ENCODE measurements at places on chromosomes 6 and 20.

- no peak for DNase-seq
Measured at GRCh38 chr6:91181416-91181815, 594.5 kb upstream of the MAP3K7 start.

DNA sequence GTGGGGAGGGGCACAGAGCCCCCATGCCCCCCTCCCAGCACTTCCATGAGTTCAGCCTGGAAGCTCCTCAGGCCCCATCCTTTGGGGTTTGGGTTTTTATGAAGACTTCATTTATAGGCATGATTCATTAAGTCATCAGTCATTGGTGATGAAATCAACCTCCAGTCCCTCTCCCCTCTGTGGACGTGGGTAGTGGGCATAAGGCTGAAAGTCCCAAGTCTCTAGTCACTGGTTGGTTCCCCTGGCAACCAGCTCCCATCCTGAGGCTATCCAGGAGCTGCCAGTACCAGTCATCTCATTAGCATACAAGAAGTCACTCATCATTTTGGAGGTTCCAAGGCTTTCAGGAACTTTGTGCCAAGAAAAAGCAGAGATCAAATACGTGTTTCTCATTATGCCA is 9.2 kb downstream of the TGM3 start:
- no peak for DNase-seq

DNA sequence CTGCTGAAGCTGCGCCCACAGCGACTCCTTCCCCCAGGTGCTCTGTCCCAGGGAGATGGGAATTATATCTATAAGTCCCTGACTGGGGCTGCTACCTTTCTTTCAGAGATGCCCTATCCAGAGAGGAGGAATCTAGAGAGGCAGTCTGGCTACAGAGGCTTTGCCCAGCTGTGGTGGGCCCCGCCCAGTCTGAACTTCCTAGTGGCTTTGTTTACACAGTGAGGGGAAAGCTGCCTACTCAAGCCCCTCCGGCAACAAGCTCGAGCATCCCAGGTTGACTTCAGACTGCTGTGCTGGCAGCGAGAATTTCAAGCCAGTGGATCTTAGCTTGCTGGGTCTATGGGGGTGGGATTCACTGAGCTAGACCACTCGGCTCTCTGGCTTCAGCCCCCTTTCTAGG is 152.5 kb upstream of the MAP3K7 start:
- no peak for DNase-seq

GRCh38 chr20:37366743-37367142 is 20.8 kb downstream of the SRC start:
- DNase-seq, result no peak

DNA sequence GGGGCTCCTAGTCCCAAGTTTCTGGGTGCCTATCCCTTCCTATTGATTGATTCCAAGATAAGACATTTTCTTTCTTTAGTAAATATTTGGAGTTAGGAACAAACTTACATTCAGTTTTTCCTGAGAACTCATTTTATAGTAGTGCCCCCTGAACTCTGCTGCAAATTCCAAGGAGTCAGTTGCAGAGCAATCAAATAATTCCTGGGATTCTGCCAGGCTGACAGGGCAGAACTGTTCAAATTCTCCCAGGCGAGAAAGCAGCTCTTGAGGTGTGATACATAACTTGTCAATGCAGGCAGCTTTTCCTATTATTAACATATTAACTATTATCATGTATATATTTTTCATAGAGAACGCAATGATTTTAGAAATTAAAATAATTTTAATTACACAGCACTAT is 15.9 kb upstream of the ZBTB24 start:
- DNase-seq, result no peak

DNA sequence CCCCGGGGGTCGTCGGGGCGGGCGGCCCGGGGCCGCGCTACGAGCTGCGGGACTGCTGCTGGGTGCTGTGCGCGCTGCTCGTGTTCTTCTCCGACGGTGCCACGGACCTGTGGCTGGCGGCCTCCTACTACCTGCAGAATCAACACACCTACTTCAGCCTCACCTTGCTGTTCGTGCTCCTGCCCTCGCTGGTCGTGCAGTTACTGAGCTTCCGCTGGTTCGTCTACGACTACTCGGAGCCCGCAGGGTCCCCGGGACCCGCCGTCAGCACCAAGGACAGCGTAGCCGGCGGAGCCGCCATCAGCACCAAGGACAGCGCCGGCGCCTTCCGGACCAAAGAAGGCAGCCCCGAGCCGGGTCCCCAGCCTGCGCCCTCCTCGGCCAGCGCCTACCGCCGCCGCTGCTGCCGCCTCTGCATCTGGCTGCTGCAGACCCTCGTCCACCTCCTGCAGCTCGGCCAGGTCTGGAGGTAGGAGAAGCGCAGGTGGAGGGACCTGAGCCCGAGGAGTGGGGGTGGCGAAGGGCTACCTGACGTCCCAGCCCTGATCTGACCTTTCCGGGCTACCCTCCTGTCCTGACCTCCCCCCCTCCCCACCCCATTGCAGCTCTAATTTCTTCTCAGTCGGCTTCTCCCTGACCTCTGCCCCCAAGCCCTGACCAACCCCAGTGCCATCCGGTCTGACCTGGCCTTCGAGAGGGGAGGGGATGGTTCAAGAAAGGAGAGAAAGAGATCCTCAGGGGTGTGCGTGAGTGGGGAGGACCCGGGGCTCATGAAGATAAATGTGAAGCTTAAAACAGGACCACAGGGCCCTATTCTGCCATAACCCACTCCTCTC is 558 bp downstream of the XKR7 start:
- DNase-seq, result peak; percentile 20

DNA sequence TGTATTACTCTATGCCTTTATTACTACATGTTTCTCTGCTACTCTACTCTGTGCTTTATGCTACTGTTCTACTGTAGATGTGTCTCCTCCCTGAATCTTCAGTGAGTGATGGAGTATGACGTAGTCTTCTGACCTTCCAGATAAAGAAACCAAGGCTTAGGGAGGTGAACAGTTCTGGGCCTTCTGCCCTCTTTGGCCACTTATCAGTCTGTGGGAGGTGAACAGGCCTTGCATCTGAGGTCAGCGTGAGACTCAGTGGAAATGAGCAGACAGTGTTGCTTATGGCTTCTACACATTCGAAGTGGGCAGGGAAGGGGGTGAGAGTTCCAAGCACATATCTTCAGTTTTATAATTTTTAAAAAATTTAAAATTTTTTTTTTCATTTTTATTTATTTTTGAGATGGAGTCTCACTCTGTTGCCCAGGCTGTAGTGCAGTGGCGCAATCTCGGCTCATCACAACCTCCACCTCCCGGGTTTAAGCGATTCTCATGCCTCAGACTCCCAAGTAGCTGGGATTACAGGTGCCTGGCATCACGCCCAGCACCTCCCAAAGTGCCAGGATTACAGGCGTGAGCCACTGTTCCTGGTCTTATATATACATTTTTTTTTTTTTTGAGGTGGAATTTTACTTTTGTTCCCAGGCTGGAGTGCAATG is 24.2 kb downstream of the MYBL2 start:
- no peak for DNase-seq

- DNase-seq, result no peak
Measured at GRCh38 chr6:151051164-151051563, 185.7 kb downstream of the MTHFD1L start.

GRCh38 chr6:28765978-28766351 is 157.8 kb downstream of the TRIM27 start:
- DNase-seq, result no peak

GRCh38 chr6:167907837-167908681 is 81.3 kb downstream of the AFDN start:
- no peak for DNase-seq

- DNase-seq, result no peak
Measured at GRCh38 chr6:157645201-157645795, 177.7 kb upstream of the SNX9 start.

DNA sequence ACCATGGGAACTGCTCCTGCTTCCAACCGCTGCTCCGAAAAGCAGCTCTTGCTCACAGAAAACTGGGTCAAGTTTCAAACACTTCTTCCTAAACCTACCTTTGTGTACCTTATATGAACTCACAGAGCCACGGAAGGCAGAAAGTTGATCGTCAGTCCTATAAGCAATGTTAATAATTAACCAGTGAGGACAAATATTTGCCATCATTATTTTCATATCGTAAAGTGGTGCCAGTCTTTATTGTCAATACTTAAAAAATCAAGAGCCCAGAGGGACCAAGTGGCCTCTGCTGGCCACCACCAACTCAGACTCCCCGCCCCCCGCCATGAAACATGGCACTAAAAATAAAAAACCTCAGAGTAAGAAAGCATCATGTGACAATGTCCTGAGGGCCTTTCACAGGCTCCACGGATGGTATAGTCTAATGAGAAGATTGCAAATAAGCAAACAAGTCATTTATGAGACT is 9.1 kb upstream of the PBOV1 start:
- no peak for DNase-seq

GRCh38 chr20:49569411-49570115 is 1.6 kb upstream of the PTGIS start:
- DNase-seq, result no peak

- DNase-seq, result no peak
Measured at GRCh38 chr6:46135176-46135575, 5.4 kb downstream of the ENPP4 start.

- DNase-seq, result no peak
Measured at GRCh38 chr6:170188571-170189001, 102.3 kb downstream of the DLL1 start.

DNA sequence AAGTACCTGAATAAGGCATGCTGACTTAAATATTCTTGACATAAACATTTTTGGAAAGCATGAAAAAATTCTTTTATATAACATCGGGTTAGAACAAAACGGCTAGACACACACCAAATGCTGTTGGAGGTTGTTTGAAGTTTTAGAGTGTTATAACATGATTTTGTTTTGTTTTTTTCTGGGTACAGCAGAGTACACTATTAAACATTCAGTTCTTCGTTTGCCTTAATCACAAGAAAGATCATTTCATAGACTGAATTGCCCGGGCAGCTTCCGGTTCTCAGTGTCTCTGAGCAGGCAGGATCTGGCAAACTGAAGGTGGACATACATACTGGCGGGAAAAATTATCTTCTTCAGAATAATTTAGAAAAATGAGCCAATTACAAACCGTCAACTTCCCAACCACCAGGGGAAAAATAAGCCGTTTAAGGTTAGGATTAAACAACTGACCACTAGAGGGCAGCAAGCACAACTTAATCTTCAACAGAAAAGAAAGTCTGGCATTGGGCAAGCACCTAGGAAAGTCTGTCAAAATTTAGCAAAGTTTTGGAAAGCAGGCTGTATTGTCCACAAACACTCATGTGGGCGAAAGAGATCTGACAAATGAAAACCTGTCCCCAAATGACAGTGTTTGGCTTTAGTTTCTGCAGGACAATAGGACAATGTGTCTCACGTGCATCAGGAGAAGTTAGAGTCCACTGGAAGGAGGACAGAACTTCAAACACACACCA is 15.0 kb downstream of the ZNF217 start:
- DNase-seq, result peak; percentile 94

- DNase-seq, result no peak
Measured at GRCh38 chr6:73329201-73329600, 24.9 kb downstream of the DPPA5 start.

DNA sequence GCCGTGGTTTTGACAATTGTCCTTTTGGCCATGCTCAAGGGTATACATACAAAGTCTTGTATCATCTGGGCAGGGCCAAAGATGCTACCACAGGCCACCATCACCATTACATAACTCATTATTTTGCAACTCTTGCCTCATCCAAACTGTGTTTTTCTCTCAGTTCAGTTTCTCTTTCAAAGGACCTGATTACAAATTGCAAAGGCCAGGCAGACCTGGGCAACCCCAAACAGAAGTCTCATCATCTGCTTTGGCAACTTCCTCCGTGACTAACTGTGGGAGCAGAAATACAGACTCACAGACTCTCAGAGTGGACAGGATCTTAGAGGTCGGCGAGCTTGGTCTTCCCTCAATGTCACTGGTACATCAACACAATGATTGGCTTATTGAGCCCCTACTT is 117.8 kb upstream of the NEDD9 start:
- no peak for DNase-seq

DNA sequence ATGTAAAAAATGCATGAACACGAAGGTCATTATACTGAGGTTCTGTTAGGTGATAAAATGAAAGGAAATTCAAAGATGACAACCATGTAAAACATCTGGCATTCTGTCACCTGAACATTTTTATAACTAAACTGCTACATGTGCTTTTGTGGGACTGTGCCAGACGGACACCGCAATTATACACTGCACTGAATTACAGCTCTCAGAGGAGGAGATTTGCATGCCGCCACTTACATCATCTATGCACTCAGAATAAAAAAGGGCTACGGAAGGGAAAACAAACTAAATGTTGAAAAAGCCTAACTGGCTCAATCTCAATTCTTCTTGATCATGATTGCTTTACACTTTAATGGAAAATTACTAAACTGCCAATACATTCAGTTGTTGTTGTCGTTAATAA is 614.0 kb upstream of the EYS start:
- DNase-seq, result no peak

- no peak for DNase-seq
Measured at GRCh38 chr20:7428946-7429345, 511.3 kb downstream of the HAO1 start.

- no peak for DNase-seq
Measured at GRCh38 chr6:86016567-86016966, 373.9 kb upstream of the SYNCRIP start.

DNA sequence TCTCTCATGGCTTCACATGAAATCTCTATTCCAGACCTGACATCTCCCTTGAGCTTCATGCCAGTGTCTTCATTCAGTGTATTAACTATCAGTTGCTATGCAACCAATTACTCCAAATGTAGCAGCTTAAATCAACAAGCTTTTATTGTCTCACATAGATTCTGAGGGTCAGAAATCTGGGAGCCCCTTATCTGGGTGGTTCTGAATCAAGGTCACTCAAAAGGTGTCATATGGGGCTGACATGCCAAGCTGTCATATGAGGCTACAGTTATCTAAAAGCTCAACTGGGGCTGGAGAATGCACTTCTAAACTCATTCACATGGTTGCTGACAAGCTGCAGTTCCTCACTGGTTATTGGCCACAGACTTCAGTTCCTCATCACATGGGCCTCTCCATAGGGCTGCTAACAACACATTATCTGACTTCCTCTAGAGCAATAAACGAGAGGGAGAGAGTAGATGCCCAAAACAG is 7.3 kb upstream of the CGA start:
- no peak for DNase-seq

DNA sequence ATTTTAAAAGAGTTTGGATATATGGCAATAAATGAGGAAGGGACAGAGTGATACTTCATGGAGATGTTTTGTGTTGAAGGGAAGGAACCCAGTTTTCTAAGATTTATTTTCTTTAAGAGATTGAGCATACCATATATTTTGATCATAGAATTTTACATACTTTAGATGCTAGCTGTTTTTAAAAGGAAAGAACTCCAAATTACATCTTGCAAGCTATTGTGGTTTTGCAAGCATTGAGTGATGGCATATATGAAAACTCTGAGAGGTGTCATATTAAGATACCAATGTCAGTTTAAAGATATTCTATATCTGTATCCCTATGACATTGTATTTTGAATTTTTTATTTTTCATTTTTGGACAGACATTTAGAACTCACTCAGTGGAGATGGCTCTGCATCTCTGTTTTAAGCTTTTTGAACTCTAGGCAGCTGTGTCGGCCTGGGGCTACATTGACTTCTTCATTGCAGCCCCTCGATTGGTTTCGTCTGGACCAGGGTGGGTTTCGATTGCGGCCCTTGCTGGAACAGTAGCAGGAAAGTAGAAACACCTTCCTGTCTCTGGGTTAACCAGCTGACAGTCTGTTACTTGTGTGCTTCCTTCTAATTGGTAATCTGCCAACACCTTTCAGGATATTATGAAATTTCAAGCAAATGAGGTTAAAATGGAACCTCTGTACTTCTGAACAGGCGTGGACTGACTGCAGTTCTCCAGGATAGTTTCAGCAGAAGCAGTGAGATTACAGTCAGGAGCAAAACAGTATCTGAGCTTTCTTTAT is 14.0 kb downstream of the IGF2R start:
- no peak for DNase-seq

GRCh38 chr6:39428816-39429215 is 106.3 kb upstream of the KCNK16 start:
- DNase-seq, result no peak

All from urinary bladder (tissue), 4 donors.